ENCODE measurements at places on chromosomes 12 and 14. TPM values are rescaled to one million over a fixed set of nuclear protein-coding genes. Genes with fewer than 3 reads are reported as not detected.

Gene NKX2-1
- total RNA-seq: 180 TPM

- no peak for DNase-seq
- no peaks in the 10 kb centered on the region for H3K27me3 ChIP-seq
- H3K36me3 ChIP-seq: no peaks in the 10 kb centered on the region
- no peak overlapping the region for H3K27ac ChIP-seq
- no peaks in the 10 kb centered on the region for H3K4me1 ChIP-seq
These were observed 264.0 kb upstream of the FAR2 start for GRCh38 chr12:28884904-28885679.

- no peak overlapping the region for H3K4me3 ChIP-seq
- no peaks in the 10 kb centered on the region for H3K27me3 ChIP-seq
- H3K4me1 ChIP-seq: no peaks in the 10 kb centered on the region
- DNase-seq: no peak
- no peaks in the 10 kb centered on the region for H3K36me3 ChIP-seq
These were observed 28.7 kb downstream of the PHETA1 start for GRCh38 chr12:111340231-111340630.

DNA sequence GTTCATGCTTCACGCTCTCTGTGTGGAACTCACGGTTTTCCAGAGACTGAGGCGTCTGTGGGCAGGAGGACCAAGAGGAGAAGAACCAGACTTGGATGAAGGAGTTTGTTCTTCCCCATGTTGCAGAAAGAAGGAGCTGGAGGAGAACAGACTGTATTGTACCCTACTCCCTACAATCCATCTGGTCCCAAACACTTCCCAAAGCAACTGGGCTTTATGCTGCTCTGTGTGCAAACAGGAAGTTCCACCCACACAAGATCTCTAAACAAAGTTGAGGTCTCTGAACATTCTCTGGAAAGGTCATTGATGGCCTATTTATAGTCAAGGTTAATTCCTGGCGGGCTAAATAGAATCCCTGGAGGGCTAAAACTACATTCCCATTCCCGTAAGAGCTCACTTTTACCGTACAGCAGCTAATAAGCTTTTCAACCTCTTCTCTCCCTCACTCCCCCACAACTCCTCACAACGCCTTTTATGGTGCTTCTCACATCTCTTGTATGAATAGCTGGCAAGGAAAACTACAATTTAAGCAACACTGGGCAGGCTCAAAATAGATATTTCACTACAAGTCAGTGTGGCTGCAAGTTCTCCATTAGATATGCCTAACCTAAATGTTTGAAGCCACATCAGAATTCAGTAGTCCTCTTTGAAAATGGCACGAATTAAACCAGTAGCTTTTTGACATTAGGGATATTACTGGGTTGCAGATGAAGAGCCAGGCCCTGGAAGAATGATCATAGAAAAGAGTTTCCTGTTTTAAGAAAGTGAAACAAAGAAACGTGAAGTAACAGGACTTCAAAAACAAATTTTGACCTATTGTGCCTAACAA lies at the start of gene A2M:
Gene A2M (minus strand): TSS at position 189 of the 829 bp plus-strand sequence. CDS start 70 bp downstream, at position 119.
- no peaks in the 10 kb centered on the region for H3K27me3 ChIP-seq
- no peak for DNase-seq
- peaks cover 39% of the 10 kb centered on the region for H3K4me1 ChIP-seq
- peak within 1 kb of the TSS; percentile 71 for H3K27ac ChIP-seq

Gene FGF23
- total RNA-seq: not detected

DNA sequence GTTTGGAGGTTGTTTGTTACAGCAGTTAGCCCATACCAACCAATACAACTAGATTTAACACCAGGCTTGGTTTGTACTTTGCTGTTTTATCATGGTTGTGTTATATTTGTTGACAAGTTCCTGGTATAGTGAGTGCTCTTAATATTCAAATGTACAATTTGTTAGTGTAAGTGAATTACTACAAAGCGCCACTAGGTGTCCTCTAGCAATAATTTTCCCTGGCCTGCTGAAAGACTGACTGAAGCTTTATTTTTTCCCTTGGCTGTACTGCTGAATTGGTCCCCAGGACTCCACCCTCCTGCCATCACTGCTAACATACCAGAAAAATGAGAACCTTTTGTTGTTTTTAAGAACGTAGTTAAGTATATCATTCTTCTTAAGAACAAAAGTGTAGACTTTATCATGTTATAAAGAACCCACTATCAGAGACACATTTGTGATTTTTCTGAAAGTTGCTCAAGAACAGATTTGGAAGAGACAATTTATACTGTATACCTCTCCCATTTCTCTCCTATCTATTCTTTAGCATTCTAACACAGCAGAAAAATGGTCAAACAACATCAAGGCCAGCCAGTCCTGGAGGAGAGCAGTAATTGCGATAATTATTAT lies 75.3 kb upstream of the FAR2 start:
- no peak for DNase-seq
- no peaks in the 10 kb centered on the region for H3K4me1 ChIP-seq
- no peak overlapping the region for H3K27ac ChIP-seq
- H3K4me3 ChIP-seq: no peak overlapping the region
- no peaks in the 10 kb centered on the region for H3K27me3 ChIP-seq

DNA sequence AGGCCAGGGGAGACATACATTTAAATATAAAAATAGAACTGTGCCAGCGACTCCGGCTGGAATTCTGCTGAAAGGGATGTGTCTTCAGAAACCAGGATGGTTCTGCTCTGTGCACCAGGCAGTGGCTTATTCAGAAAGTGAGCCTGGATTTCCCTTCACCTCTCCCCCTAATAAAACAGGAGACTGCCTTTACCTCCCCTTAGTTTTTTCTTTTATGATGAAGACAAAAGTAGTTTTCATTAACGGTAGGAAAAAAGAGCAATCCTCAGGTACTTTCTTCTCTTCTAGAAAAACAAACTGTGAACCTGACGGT lies 346 bp downstream of the SLC7A8 start:
- H3K36me3 ChIP-seq: no peaks in the 10 kb centered on the region
- no peaks in the 10 kb centered on the region for H3K27me3 ChIP-seq
- peaks cover 13% of the 10 kb centered on the region for H3K4me1 ChIP-seq
- H3K27ac ChIP-seq: peak overlapping the region; percentile 21

Gene OR4E2
- total RNA-seq: not detected

Gene GPR137C
- 0.97 TPM for total RNA-seq

DNA sequence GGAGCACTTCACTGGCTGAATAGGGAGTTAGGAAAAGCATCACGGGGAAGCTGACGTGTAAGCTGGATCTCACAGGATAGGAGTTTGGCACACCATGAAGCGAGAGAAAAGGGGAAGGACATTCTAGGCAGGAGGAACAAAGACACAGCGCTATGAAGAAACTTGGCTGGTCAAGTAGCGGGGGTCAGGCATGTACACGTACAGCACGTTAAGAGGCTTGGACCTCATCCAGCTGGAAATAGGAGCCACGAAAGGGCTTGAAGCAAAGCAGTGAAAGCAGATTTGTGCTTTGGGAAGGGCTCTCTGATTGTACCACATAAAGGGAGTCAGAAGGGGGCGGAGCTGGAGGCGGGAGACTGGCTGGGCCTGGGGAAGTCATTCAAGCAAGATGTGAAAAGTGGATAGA lies 19.6 kb upstream of the GALNT8 start:
- no peaks in the 10 kb centered on the region for H3K27me3 ChIP-seq
- DNase-seq: peak; percentile 49
- H3K4me1 ChIP-seq: no peaks in the 10 kb centered on the region
- no peaks in the 10 kb centered on the region for H3K36me3 ChIP-seq
- no peak overlapping the region for H3K4me3 ChIP-seq

Gene HECTD1
- total RNA-seq: 166 TPM

DNA sequence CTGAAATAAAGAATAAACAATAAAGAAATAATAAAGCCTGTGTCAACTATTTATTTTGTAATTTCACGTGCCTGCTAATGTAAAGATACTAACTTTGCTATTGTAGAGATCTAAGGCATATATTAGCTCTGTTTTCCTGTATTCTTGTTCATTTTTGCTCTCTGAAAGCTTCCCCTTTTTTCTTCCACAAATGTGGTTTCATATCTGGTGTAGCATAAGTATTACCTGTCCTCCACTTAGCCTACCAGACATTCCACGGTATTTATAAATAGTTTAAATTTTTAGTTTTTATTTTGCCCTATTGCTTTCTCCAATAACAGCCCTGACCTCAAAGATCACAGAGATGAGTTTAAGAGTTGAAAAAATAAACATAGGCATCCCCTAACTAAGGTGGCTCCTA lies 92.6 kb upstream of the ATP2B1 start:
- H3K27me3 ChIP-seq: no peaks in the 10 kb centered on the region
- no peaks in the 10 kb centered on the region for H3K36me3 ChIP-seq
- no peaks in the 10 kb centered on the region for H3K4me1 ChIP-seq
- no peak overlapping the region for H3K4me3 ChIP-seq

GRCh38 chr12:120421701-120422100 lies 16.2 kb upstream of the COX6A1 start:
- no peak overlapping the region for H3K27ac ChIP-seq
- no peak for DNase-seq
- no peaks in the 10 kb centered on the region for H3K36me3 ChIP-seq
- no peaks in the 10 kb centered on the region for H3K27me3 ChIP-seq

Gene USP15
- total RNA-seq: 91.9 TPM

DNA sequence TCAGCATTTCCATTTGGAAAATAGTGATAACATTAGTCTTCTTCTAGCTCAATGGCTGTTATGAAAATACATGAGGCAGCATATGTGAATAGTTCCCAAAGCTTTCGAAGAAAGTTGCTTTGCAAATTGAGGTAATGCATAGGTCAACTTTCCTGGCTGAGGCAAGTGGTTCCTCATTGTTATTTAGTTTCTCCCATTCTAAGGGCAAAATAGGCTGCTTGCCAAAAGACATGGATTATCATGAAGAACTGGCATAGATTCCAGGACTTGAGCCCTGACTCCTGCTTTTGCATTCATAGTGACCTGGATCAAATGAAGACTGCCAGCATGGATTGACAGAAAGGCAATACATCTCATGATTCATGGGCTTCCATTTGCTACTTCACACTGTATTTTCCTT lies 35.7 kb downstream of the LRFN5 start:
- DNase-seq: no peak
- no peak overlapping the region for H3K27ac ChIP-seq
- no peaks in the 10 kb centered on the region for H3K27me3 ChIP-seq
- no peaks in the 10 kb centered on the region for H3K36me3 ChIP-seq

DNA sequence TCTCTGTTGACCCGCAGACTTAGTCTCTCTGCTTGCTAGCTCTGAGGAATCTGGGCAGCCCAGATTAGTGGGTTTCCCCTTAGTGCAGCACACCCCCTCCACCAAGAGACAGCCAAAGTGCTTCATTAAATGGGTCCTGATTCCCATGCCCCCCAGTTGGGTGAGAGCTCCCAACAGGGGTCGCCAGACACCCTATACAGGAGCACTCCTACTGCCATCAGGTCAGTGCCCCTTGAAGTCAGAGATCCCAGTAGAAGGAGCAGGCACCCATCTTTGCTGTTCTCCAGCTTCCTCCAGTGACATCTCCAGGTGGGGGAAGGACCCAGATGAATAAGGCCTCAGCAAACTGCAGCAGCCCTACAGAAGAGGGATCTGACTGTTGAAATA lies 36.7 kb upstream of the C14orf132 start:
- DNase-seq: no peak
- H3K27me3 ChIP-seq: peaks cover 8% of the 10 kb centered on the region
- no peaks in the 10 kb centered on the region for H3K4me1 ChIP-seq
- H3K27ac ChIP-seq: no peak overlapping the region
- H3K36me3 ChIP-seq: no peaks in the 10 kb centered on the region

Gene CMKLR1
- 25.6 TPM for total RNA-seq

GRCh38 chr14:103704708-103705107 lies 10.5 kb downstream of the XRCC3 start:
- H3K4me1 ChIP-seq: peaks cover 22% of the 10 kb centered on the region
- H3K4me3 ChIP-seq: no peak overlapping the region
- no peaks in the 10 kb centered on the region for H3K27me3 ChIP-seq
- H3K36me3 ChIP-seq: peaks cover 74% of the 10 kb centered on the region
- peak overlapping the region; percentile 76 for H3K27ac ChIP-seq

Gene SIX6
- not detected for total RNA-seq

- H3K27me3 ChIP-seq: no peaks in the 10 kb centered on the region
- no peaks in the 10 kb centered on the region for H3K4me1 ChIP-seq
- peaks cover 32% of the 10 kb centered on the region for H3K36me3 ChIP-seq
- no peak overlapping the region for H3K4me3 ChIP-seq
- no peak for DNase-seq
- no peak overlapping the region for H3K27ac ChIP-seq
These were observed 76.1 kb upstream of the GPHB5 start for GRCh38 chr14:63394841-63395240.

- no peak for DNase-seq
- no peaks in the 10 kb centered on the region for H3K36me3 ChIP-seq
- H3K4me1 ChIP-seq: peaks cover 19% of the 10 kb centered on the region
- H3K27me3 ChIP-seq: no peaks in the 10 kb centered on the region
- H3K4me3 ChIP-seq: no peak overlapping the region
- H3K27ac ChIP-seq: no peak overlapping the region
These were observed 161.0 kb downstream of the SLC38A4 start for GRCh38 chr12:46664761-46665287.

DNA sequence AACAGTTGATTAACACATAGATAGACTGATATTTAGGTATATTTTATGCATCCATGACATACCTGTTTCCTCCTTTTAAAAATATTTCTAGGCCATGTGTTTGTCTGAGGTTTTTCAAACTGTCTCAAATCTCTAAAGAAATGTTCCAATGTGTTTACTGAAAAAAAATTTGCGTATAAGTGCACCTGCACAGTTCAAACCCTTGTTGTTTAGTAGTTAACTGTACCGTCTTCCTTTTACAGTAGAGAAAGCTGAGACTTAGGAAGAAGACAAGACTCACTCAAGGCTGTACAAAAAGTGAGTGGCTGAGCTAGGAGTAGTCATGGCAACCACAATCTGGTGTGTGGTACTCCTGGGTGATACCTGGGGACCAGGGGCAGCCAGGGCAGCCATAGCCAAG lies 934.6 kb downstream of the VRK1 start:
- H3K36me3 ChIP-seq: no peaks in the 10 kb centered on the region
- no peak for DNase-seq
- H3K4me3 ChIP-seq: no peak overlapping the region
- H3K4me1 ChIP-seq: no peaks in the 10 kb centered on the region
- H3K27me3 ChIP-seq: no peaks in the 10 kb centered on the region

- no peak for DNase-seq
- H3K4me1 ChIP-seq: peaks cover 11% of the 10 kb centered on the region
- H3K27me3 ChIP-seq: no peaks in the 10 kb centered on the region
- no peak overlapping the region for H3K27ac ChIP-seq
- no peaks in the 10 kb centered on the region for H3K36me3 ChIP-seq
These were observed 79.9 kb downstream of the PHLDA1 start for GRCh38 chr12:75951399-75952278.

Gene SPIC
- not detected for total RNA-seq

Gene KIF26A
- 4.4 TPM for total RNA-seq

Data from lower lobe of right lung (tissue), 2 donors.